ENCODE measurements at places on chromosomes 1 and 21.

- no peak for DNase-seq
Observed at GRCh38 chr1:36330940-36331339, 7.5 kb upstream of the EVA1B start.

- no peak for DNase-seq
Observed at GRCh38 chr1:40396420-40396819, 22.9 kb downstream of the SMAP2 start.

DNA sequence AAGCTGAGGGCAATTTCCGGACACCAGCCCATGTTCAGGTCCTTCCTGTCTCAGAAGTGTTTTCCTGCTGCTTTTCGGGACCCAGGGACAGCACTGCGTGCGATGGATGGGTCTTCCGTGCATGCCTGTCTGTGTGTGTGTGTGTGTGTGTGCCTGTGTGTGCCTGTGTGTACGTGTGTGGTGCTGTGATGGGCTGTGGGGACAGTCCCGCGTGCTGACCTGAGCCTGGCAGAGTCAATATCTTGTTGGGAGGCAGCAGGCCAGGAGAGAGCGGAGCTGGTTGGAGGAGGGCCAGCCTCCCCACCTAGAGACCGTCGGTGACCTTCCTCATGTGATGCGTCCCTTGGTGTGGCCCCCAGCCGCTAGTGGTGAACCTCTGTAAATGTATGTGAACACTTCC, 13.7 kb downstream of the SKI start:
- no peak for DNase-seq

GRCh38 chr1:232986527-232986922, 36.1 kb downstream of the NTPCR start:
- no peak for DNase-seq

DNA sequence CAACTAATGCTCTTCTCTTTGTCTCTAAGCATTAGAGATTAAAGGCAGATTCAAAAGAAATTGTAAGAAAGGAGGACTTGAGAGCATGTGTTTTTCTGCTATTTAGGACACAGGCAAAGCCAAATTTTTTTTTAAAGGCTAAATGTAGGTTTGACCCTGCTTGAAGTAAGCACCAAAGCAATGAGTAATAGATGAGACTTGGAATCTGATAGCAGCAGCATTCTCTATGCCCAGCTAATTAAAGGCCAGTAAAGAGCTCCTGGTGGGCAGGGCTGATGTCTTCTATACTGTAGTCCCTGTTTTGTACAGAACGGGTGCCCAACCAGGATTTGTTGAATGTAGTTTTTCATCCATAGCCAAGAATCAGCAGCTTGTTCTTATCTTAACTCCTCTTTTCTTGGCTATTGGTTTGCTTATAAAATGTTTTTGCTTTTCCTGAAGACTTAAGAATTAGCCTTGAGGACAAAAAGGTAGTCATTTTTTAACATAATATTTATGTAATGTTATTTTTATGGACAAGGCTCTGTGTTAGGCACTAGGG, 179.6 kb downstream of the LMO4 start:
- DNase-seq, result no peak

GRCh38 chr1:46532498-46533178, 18.8 kb downstream of the KNCN start:
- DNase-seq, result peak; percentile 54

DNA sequence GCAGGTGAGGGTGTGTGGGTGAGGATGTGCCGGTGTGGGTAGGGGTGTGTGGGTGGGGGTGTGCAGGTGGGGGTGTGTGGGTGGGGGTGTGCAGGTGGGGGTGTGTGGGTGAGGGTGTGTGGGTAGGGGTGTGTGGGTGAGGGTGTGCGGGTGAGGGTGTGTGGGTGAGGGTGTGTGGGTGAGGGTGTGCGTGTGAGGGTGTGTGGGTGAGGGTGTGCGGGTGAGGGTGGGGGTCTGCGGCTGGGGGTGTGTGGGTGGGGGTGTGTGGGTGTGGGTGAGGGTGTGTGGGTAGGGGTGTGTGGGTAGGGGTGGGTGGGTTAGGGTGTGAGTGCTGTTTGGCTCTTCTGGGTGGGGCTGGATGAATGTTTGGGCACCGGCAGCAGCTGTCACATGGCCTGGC, 241.4 kb upstream of the POTED start:
- no peak for DNase-seq

- DNase-seq, result no peak
Observed at GRCh38 chr1:173014160-173014559, 36.6 kb downstream of the TNFSF18 start.

GRCh38 chr1:205709059-205709398, 28.7 kb upstream of the SLC45A3 start:
- DNase-seq, result no peak

DNA sequence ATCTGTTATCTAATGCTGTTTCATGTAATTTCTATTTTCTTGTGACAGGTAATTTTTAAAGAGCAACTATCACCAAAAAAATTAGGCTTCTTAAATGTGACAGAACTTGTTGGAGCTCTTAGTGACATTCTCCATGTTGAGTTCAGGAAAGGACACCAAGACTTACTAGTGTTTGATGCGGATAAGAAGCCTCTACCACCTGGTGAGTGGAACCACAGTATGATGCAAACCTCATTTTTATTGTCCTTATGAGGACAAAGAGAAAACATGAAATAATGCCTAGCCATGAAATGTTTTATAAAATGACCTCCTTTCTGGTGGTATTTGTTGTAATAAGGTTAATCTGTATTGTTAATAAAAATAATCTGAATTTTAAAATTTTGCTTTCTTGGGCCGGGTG, 39.1 kb downstream of the TDRD5 start:
- DNase-seq, result no peak

DNA sequence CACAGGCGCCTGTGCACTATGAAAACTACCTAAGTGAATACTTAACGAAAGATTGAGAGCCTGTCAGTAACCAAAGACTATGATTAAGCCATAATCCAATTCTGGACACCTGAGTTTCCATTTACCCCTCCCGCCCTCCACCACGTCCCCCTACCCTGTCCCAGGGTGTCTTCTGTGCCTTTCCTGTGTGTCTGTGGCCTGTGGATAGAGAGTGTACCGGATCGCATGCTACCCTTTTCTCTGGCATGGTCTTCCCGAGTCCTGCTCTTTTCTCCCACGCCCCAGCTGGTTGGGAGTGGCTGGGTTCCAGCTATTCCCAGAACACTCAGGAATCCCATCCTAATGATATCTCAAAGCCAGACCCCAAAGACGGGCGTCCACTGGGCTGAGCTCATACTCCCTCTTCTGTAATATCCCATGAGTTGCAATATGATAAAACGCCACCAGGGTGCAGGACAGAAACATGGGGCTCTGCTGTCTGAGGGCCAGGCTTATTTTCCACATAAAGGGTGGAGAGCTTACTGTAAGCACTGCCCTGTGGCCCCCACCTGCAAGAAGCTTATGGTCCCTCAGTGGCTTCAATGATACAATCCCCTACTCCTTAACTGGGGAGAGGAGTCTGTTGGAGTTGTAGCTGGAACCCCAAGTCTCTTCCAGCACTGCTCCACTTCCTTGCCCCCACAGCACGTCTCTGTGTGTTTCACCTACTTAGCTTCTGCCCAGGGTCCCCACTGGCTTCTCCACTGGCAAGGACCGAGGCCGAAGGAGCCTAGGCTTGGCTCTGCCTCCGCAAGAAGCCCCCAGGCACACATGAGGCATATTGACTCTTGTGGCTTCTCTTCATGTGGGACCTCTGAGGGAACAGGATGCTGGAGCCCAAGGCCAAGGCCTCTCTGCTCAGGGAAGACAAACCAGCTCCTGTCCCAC, 17.6 kb upstream of the ALX3 start:
- DNase-seq, result peak; percentile 64

GRCh38 chr21:35266546-35266945, 217.4 kb upstream of the RUNX1 start:
- peak; percentile 83 for DNase-seq

GRCh38 chr1:64006276-64007051, 197.0 kb upstream of the UBE2U start:
- peak; percentile 81 for DNase-seq

- no peak for DNase-seq
Observed at GRCh38 chr1:245207801-245208200, 53.0 kb downstream of the KIF26B start.

DNA sequence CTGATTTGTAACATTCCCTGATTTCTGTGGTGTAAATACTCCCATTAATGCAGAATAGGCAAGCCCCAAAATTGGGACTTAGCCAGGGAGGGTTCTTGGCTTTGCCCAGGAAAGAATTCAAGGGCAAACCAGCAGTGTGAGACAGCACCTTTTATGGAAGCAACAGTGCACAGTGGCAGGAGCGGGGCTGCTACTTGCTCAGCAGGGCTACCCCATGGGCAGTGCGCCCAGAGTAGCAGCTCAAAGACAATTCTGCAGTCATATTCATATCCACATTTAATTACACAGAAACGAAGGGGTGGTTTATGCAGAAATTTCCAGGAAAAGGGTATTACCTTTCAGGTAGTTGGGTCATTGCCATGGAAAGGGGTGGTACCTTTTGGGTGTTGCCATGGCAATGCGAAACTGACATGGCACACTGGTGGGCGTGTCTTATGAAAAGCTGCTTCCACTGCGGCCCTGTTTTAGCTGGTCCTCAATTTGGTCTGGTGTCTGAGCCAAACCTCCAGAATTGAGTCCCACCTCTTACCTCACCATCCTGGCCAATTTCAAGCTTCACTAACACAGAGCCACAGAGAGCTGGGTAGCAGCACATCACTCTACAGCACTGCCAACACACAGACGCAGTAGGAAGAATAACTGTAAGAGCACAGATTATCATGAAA, 35.9 kb downstream of the FHAD1 start:
- peak; percentile 34 for DNase-seq

- peak; percentile 56 for DNase-seq
Observed at GRCh38 chr1:3683992-3684391, 31.7 kb downstream of the TP73 start.

DNA sequence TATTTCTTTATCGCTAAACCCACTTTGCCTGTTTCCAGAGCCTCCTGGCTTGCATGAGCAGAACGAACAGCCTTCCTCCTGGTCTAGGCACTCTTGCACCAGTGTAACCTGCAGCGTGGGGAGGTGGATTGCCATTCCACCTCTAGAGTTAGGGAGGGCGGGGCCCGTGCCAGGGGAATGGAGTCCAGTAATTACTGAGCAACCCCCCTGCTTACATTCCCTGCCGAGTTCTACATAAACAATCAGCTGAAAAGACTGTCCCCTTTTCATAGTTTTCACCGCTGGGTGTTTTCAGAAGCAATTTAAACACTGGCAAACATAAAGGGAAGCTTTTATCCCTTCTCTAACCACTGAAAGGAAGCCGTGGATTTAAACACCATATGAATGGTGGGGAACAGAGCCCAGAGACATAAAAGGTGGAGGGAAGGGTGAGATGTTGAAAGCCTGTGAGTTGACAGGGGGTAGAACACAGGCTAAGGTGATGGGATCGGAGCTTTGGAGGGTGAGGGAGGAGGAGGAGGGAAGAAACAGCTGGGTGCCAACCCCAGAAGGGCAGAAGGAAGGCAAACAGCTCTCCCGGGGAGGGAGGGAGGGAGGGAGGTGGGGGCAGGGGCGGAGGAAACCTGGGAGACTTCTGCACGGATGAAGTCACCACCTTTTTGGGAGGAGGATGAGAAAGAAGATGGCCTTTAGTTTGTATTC, 68.0 kb upstream of the WDR26 start:
- peak; percentile 49 for DNase-seq

DNA sequence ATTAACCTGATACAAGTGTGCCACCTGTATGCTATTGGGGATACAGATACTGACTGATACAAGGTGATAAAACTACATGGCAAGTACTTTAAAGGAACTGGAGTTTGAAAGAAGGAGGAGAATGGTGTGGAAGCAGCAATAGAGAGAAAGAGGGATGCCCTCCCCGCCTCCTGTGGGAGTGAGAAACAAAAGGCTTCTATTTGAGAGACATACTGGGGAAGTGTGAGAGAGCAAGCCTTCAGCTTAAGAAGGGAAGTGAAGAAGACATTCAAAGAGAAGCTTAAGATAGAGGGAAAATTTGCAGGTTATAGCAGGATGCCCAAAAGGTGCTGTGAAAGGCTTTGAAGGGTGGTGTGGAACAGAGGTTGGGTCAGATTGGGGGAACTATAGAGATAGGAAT, 7.7 kb upstream of the ALG14 start:
- no peak for DNase-seq

GRCh38 chr21:45839274-45839673, 142.3 kb upstream of the COL6A1 start:
- DNase-seq, result peak; percentile 6

GRCh38 chr1:54267815-54268761, 68.1 kb downstream of the MRPL37 start:
- no peak for DNase-seq

DNA sequence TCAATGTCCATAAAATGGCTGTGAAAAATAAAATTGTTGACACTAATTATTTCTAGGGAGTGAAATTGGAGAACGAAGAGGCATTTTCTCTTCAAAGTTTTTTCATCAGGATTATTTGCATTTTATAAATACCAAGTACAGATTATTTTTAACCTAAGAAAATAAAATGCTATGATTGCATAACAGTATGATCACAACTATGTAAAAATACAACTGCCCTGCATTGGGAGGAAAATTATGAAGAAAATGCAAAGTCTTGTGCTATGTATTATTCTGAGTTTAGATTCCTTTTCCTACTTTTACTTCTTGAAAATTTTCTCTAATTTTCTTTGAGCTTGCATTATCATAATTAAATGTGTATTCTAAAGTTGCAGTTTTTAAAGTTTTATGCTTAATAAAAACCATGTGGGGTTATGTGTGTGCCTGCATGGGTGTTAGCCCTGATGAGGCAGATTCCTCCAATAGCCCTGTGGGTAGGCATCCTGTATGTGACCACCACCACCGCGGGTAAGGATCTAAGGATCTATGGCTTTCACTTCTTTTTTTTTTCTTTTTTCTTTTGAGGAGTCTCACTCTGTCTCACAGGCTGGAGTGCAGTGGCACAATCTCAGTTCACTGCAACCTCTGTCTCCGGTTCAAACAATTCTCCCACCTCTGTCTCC, 24.7 kb downstream of the STX6 start:
- DNase-seq, result no peak

DNA sequence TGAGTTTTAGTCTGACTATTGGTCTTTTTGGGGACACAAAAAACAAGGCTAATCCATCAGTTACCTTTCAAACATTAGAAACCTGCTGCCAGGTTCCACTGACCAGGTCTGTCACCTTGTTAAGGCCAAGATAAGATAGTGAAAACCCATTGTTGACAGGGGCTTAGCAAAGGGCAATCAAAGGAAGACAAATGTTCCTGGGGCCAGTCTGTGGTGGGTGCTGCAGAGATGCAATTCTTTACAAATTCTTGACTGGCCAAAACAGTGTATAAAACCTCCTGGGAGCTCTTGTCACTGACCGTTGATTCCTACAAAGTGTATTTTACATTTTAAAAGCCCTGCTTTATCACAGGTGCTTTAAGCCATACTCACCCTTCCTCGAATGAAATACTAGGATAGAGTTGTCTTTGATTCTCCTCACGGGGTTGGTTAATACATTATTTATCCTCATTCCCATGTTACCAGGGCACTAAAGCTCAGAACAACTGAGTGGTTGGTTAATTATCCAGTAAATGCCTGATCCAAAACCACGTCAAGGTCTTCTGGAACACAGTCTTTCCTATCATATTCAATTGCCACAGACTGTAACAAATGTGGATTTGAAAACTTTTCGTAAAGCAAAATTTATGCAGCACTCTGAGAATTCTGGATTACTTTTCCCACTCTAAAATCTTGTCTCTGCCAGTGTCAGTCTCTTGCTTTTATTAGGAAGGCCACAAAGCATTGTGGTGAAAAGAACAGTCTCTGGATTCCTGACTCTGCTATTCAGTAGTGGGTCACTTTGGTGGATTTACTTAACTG, 77.2 kb downstream of the NRIP1 start:
- DNase-seq, result no peak

- DNase-seq, result peak; percentile 26
Observed at GRCh38 chr1:9069326-9070100, at the start of gene SLC2A5. Gene SLC2A5, minus strand, starts transcription at chr1:9069635. Its CDS starts 99 bp downstream, at chr1:9069536.

- DNase-seq, result no peak
Observed at GRCh38 chr1:47468709-47469389, 31.0 kb downstream of the FOXD2 start.
